ENCODE measurements at places on chromosomes 16 and 17. TPM values are rescaled to one million over a fixed set of nuclear protein-coding genes. Genes with fewer than 3 reads are reported as not detected.

Gene FMNL1
- 9.3 TPM for total RNA-seq

Gene TP53TG3
- total RNA-seq = not detected

DNA sequence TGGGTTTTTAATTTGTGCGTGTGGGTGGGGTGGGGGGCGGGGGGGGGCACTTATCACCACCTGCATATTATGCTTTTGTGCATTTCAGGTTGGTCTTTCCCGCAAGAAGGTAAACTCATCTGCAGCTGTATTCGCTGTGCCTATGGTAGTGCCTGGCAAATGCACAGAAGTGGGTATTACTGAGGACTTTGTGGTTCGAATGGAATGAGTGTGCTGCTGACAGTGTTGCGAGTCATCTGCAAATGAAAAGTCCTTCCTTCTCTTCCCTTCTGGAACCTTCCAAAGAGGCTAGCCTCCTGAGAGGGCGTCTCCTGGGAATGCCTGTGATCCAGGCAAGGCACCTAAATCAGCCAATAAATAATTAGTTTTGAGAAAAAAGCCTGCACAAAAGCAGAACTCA is 532.9 kb downstream of the MAF start:
- DNase-seq = no peak
- H3K36me3 ChIP-seq = no peaks in the 10 kb centered on the region
- H3K27ac ChIP-seq = no peak overlapping the region
- no peak overlapping the region for H3K4me3 ChIP-seq
- H3K4me1 ChIP-seq = peaks cover 4% of the 10 kb centered on the region

GRCh38 chr16:87421003-87421912 is 29.1 kb downstream of the MAP1LC3B start:
- peaks cover 3% of the 10 kb centered on the region for H3K36me3 ChIP-seq
- H3K27me3 ChIP-seq = no peaks in the 10 kb centered on the region
- no peak overlapping the region for H3K4me3 ChIP-seq
- no peak for DNase-seq
- peaks cover 8% of the 10 kb centered on the region for H3K4me1 ChIP-seq

GRCh38 chr16:87457709-87458423 is 35.0 kb downstream of the ZCCHC14 start:
- H3K4me3 ChIP-seq = no peak overlapping the region
- 0 out of 2 replicates have a peak overlapping the region, but pooled peaks have one; percentile 32 for H3K27ac ChIP-seq
- H3K4me1 ChIP-seq = no peaks in the 10 kb centered on the region
- no peak for DNase-seq
- H3K27me3 ChIP-seq = no peaks in the 10 kb centered on the region

DNA sequence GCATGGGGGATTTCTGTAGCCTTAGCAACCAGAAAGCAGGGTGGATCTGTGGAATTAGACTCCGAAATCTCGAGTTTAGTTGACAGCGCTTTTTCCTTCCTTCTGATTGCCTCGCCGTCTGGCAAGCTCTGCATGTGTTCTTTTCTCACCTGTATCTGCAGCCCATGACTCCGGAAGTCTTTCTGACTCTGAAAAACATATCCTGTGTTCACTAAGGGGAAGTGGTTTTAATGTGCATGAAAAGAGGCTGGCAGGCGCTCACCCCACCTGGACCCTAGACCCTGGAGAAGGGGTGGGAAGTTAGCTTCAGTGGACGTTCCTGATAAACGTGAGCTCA is 158.5 kb downstream of the RPTOR start:
- no peak for DNase-seq
- H3K4me1 ChIP-seq = peaks cover 16% of the 10 kb centered on the region
- no peak overlapping the region for H3K4me3 ChIP-seq
- H3K27me3 ChIP-seq = no peaks in the 10 kb centered on the region

DNA sequence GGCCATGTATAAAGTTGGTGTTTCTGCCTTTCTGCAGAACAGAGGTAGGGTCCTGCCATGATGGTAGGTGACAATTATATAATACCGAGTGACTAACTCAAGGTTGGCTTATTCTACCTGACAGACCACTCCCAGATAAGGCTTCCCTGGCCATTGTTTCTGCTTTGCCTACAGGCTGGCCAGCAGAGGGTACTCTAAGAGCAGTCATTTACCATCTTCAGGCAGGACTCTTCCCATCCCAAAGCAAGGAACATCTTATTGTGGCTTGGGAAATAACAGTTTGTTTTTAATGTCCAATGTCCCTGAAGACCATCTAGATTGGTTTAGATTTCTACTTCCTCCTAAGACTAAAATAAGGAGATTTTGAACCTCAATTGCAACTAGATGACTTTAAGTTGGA is 74.1 kb downstream of the SNX11 start:
- peak; percentile 78 for DNase-seq
- peaks cover 22% of the 10 kb centered on the region for H3K4me1 ChIP-seq
- no peak overlapping the region for H3K27ac ChIP-seq
- no peaks in the 10 kb centered on the region for H3K36me3 ChIP-seq
- no peaks in the 10 kb centered on the region for H3K27me3 ChIP-seq
- no peak overlapping the region for H3K4me3 ChIP-seq

DNA sequence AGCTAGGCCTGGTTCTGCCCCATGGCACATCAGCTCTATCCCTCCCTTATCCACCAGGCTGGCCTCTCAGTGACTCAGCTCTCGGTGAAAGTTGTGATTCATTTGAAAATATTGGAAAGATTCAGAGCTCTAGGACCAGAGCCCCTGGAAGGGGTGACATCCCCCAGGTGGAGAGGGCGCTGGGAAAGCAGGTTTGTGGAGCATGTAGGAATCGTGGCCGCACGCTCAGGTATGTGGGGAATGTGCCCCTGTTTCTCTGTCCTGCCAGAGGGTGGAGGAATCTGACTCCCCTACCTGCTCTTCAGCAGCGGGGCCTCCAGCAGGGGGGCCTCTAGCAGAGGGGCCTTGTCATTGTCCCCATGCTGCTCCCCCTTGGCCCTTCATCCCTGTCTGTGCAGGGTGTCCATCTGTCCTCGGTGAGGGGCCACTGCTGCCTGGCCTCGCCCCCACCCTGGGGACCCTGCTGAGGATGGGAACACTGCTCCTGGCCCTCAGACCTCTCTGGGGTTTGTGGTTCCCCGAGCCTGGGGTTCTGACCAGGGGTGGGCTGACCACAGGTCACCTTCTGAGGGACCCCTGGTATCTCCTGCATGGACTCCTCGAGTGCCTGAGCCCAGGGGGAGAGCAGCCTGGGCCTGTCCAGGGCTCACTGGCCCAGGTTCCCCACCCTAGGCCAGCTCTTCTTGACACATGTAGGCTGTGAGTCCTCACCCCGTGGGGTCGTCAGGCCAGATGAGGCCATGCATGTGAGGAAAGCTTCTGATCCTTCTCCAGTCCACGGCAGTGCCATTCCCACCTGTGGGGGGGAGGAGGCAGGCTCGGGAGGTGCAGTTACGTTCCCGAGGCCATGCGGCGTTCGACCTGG is 47.5 kb downstream of the NT5M start:
- H3K4me1 ChIP-seq = peaks cover 5% of the 10 kb centered on the region
- no peaks in the 10 kb centered on the region for H3K36me3 ChIP-seq
- no peak overlapping the region for H3K4me3 ChIP-seq
- no peaks in the 10 kb centered on the region for H3K27me3 ChIP-seq
- peak; percentile 79 for DNase-seq

DNA sequence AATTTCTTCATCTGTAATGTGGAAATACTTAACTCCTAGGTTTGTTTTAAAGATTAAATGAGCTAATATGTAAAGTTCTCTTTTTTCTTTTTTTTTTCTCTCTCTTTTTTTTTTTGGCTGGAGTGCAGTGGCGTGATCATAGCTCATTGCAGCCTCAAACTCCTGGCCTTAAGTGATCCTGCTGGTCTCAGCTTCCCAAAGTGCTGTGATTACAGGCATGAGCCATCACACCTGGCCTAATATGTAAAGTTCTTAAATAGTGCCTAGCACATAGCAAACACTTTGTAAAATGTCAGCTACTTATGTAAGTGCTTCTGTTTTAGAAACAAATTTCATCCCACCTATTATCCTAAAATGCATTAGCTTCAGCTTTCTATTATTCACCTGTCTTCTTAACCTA is 40.0 kb downstream of the TMC6 start:
- H3K27me3 ChIP-seq = no peaks in the 10 kb centered on the region
- H3K27ac ChIP-seq = no peak overlapping the region
- H3K36me3 ChIP-seq = peaks cover 16% of the 10 kb centered on the region
- no peaks in the 10 kb centered on the region for H3K4me1 ChIP-seq
- no peak overlapping the region for H3K4me3 ChIP-seq

Measured in GM23338 (cell line).